ENCODE measurements at places on chromosomes 2 and 18.

DNA sequence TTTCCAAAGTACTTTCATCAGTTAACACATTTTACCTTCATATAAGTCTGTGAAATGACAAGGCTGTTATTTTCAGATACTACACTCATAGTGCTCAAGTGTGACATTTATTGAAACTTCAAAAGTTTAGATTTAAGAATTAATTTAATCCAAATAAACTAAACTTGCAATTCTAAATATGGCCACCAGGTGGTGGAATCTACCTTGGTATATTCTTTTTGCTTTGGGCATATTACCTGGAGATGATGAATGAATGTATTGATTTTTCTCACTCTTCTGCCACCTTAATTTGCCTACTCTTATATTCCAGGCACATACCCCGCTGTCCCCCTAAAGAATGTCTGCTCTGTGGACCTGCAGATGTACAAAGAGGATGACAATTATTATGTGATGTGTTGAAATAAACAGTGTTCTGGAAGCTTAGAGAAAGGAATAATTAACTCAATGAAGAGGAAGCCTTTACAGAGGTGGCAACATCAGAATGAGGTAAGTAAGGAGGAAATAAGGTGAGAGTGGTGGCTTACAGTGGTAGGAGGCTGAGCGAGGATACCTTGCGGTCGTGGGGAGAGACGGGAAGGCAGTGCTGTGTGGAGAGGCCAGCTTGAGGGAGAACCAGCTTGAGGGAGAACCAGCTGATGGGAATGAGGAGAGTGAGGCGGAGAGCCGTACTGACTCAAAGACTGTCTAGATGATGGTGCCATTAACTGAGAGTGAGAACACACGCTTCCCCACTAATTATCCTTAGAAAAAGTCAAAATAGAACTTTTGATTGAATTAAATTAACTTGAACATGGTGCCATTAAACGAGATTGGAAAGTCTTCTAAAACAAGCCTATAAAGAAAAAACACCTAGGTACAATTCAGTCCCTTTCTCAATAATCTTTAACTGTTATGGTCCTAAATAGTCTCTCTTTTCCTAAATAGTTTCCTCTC lies 179.5 kb downstream of the CELF4 start:
- peak; percentile 58 for DNase-seq

GRCh38 chr2:28232295-28232694 lies 160.4 kb upstream of the FOSL2 start:
- no peak for DNase-seq

DNA sequence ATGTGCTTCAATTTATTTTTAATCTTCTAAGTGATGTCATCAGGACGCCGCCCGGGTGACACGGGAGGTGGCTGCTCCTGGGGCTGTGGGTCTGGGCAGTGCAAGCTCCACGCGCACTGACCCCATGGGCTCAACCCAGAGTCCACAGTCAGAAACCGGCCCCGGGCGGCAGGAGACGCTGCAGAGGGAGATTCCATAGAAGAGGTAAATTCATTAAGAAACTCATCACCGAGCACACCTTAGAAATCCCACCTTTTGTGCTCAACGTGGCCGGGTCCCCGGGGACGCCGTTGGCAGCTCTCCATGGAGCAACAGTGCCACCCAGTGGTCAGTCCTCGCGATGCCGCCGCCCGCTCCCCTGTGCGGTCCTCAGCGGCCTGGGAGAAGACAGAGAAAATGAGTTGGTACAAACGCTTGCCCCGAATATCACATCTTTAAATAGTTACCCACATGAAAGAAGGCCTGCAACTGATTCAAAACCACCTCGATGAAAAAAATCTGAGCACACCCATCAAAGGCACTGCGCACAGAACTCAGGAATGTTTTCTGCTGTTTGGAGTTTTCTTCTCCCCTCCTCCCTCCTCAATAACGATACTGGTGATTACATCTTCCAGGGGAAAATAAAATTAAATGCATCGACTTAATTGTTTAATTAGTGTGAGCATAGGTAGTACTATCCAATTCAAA lies 92.6 kb downstream of the CMPK2 start:
- peak; percentile 79 for DNase-seq

- DNase-seq = no peak
These were observed 71.2 kb downstream of the CUL3 start for GRCh38 chr2:224513991-224514390.

GRCh38 chr2:174125090-174125489 lies 123.2 kb downstream of the OLA1 start:
- no peak for DNase-seq

DNA sequence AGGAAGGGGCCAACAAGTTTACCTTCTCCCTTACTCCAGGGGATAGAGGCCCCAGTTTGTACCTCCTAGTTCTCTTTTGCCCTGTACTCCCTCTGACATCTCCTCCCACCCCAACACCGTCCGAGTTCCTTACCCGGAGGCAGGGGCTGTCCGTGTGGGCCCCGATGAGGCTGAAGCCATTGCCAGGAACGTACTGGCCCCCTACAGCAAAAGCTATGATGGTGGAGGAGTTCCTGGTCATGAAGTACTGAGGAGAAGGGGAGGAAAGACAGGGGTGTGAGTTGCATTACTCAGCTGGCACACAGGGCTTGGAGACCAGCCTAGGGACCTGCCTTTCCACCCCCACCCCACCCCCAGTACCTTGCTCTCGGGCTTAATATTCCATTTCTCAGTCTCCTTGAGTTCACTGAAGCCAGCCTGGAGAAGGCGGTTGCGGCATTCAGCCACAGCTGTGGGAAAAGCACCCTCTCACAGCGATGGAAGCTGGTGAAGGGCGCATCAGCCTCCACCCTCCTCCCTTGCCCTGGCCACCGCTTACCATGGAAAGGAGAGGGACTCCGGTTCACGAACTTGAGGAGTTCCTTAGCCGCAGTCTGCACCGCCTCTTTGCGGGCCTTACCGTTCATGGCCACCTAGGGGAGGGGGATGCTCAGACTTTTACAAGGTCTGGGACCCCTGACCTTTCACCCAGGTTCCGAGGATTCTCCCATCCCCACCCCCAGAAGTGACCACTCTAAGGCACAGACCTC lies 1.0 kb downstream of the DNPEP start:
- DNase-seq = no peak

GRCh38 chr2:155663265-155663664 lies 669.3 kb downstream of the NR4A2 start:
- DNase-seq = no peak

- DNase-seq = no peak
These were observed 48.6 kb downstream of the POLE4 start for GRCh38 chr2:75007061-75007460.

DNA sequence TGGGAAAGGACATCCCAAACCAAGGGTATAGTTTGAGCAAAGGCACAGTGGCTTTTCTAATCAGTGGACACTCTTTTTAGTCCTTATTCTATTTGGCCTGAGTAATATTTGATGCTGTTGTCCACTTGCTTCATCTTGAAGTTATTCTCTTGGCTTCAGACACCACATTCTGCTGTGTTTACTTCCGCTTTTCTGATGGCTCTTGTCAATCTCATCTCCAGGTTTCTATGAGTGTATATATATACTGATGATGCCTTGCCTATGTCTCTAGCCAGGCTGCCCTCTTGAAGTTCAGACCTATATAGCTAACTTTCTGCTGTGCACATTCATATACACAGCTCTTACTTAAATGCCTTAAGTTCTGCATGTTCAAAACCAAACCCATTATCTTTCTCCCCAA lies 83.1 kb downstream of the EFEMP1 start:
- no peak for DNase-seq

DNA sequence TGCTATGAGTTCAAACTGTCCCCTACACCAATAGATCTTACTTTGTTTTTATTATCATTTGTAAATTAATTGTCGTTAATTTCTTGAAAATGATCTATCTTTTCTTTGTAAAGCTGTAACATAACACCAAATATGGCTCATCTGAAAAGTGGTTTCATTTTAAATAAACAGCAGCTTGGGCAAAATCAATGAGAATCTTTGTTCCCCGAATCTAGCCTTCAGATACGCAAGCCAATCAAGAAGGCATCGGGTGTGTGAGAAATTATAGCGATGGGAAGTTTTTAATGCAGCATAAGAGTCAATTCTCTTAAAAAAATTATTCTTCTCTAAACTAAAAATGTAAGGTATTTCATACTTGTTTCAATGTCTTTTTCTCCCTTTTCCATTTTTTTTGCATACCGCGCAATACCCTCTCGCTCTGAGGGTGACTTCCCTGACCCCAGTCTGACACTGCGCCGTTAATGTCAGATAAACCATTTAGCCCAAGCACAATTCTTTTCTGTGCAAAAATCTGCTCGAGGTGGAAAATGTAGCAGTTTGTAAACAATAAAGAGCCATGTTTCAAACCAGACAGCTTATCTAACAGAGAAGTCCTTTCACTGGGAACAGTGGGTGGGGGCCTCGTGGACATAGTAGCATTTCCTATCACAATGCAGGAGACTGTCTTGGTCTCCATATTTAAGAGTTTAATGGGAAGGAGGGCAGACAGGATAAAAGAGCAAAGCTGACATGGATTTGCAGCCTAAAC lies 129.4 kb downstream of the TCF4 start:
- no peak for DNase-seq

GRCh38 chr2:27804146-27804545 lies 32.6 kb downstream of the MRPL33 start:
- DNase-seq = no peak

DNA sequence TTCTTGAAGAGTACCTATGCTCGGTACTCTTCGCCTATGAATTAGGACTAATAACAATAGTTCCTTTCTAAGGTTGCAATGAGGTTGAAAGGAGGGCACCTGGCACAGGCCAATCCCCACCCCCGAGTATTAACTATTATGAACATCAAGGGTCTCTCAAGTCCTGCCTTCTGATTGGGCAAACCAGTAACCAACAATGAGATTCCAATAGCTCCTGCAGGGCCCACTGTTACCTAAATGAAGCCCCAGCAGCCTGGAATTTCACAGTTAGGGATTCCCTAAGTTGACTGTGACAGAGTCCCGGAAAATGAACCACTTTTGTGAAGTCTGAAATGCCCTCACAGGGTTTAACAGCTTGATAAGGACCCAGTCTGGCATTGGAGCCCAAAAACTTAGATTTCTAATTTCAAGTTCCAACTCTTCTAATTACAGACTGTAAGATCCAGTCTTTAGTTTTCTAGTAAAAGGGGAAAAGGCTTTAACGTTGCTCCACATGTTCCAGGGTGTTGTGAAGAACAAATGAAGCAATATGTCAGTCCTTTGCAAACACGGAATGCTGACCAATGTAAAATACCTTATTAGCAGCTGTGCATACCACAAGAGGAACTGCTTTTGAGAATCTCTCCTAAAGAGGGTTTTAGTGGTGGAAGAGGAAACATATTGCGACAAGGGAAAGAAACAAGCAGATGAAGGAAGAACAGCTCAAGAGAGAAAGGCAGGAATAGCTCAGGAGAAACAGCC lies 277.7 kb upstream of the MAP2 start:
- DNase-seq = peak; percentile 34

DNA sequence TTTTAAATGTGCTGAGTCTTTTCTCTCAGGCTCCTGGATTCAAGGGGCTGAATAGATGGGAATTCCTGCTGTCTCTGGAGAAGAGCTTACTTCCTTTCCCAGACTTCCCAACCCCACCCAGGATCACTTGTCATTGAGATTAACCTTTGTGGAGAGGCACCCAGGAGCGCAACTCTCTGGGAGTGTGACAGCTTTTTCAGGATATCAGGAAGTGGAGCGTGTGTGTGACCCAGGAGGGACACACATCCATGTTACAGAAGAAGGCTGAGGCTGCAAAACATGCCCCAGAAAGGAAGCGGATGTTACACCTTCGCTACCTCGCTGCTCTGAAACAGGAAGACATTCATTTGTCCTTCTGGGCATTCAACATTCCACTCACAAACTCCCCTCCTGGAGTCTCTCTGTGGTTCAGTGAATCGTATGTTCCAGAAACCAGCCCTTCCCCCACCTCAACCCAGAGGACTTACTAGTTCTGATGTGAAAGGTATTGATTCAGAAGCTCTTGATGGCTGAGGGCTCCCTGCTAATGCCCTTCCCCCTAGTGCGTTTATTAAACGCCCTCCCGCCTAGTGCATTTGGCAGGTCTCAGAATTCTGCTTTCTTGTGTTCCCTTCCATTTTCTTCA lies 523.9 kb downstream of the TNS1 start:
- DNase-seq = no peak

DNA sequence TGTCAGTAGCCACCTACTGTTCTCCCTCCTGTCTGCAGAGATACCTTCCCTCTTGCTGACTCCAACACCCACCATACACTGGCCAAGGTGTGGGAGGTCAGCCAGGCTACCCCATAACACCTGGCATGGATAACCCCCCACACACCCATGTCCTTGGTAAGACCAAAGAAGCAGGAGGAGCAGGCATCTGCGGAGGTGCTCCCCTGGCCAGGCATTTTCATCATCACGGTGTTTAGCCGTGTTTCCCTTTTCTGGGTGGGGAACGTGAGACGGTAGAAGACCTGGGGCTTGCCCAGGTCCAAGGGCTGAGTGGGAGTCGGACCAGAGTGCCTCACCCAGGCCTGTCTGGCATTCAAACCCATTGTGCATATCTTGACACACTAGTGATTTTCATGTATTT lies 150.3 kb downstream of the SMAD7 start:
- DNase-seq = no peak

- DNase-seq = peak; percentile 45
These were observed 15.2 kb downstream of the PRELID3A start for GRCh38 chr18:12422936-12423335.

- DNase-seq = no peak
These were observed 9.6 kb downstream of the IMMT start for GRCh38 chr2:86185517-86186212.

DNA sequence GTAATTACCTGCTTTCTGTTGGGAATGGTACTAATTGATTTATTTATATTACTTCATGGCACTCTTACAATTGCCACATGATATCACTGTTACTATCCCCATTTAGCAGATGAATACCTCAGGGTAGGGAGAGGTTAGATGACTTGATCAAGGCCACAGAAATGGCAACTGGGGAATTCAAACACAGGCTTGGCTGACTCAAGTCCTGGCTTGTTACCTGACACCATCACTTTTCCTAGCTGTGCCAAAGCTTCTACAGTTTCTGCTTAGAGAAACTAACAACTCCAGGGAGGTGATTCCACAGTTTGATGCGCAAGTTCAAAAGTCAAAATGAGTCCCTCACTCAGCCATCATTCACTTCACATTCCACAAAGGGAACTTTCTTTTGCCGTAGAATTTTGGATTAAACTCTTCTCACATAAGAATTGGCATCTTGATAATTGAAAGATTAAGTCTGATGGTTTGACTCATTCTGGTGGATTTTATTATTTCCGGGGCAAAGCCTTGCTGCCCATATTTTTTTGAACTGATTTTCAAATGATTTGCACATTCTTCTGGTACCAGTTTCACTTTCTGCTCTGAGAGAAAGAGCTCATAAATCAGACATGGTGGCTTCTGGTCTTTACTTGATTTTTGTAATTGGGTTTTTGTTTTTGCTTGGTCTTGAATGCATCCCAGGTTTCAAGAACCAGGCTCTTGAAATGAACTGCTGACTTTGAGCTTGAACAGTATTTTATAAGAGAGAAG lies 656.8 kb downstream of the BCL11A start:
- DNase-seq = no peak

Measured in suppressor macrophage (primary cell).